ENCODE measurements at places on chromosomes 13 and 19. TPM values are rescaled to one million over a fixed set of nuclear protein-coding genes. Genes with fewer than 3 reads are reported as not detected.

The PSG6 gene
- not detected for total RNA-seq

The NLRP11 gene
- total RNA-seq = not detected

The ZNF99 gene
- total RNA-seq = not detected

The PALM gene
- total RNA-seq = 6.3 TPM

The DIAPH3 gene
- 24.5 TPM for total RNA-seq

The OVOL3 gene
- not detected for total RNA-seq

The SELENOV gene
- total RNA-seq = not detected

The NXNL1 gene
- total RNA-seq = not detected

The DHDH gene
- total RNA-seq = not detected

The TNFSF9 gene
- 1.2 TPM for total RNA-seq

The PLIN5 gene
- total RNA-seq = 0.18 TPM

The IZUMO4 gene
- total RNA-seq = 0.86 TPM

The POU4F1 gene
- total RNA-seq = not detected

The ZNF793 gene
- total RNA-seq = 0.58 TPM

The CNMD gene
- not detected for total RNA-seq

The LTBP4 gene
- total RNA-seq = 63.6 TPM

The PROZ gene
- total RNA-seq = not detected

The CYSLTR2 gene
- total RNA-seq = not detected

The RFXAP gene
- 1.9 TPM for total RNA-seq

The AP2S1 gene
- total RNA-seq = 347 TPM

The FBN3 gene
- not detected for total RNA-seq

The COQ8B gene
- 26.8 TPM for total RNA-seq

The MZF1 gene
- total RNA-seq = 10.1 TPM

The METTL21C gene
- total RNA-seq = not detected

The GRIN3B gene
- total RNA-seq = not detected

The ZNF835 gene
- not detected for total RNA-seq

The NEK5 gene
- total RNA-seq = not detected

Measured in myometrial cell (primary cell).